ENCODE measurements at places on chromosomes 5 and 9. TPM values are rescaled to one million over a fixed set of nuclear protein-coding genes. Genes with fewer than 3 reads are reported as not detected.

DNA sequence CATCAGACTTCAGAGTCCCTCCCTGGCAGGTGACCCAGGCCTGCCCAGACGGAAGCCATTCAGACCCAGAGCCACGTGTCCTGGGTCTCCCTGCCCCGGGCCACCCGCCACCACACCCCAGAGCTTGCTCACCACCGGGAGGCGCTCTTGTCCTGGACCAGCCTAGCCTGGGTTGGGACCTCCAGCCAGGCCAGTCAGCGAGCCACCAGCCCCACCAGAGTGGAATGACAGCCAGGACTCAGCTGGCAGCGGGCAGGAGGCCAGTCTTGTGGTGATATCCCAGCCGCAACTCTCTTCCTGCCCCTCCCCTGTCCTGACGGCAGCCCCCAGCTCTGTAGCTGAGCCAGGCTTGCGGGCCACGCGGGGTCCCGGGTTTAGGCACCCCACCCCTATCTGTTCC is 1.7 kb upstream of the PTGDS start:
- DNase-seq, result no peak

DNA sequence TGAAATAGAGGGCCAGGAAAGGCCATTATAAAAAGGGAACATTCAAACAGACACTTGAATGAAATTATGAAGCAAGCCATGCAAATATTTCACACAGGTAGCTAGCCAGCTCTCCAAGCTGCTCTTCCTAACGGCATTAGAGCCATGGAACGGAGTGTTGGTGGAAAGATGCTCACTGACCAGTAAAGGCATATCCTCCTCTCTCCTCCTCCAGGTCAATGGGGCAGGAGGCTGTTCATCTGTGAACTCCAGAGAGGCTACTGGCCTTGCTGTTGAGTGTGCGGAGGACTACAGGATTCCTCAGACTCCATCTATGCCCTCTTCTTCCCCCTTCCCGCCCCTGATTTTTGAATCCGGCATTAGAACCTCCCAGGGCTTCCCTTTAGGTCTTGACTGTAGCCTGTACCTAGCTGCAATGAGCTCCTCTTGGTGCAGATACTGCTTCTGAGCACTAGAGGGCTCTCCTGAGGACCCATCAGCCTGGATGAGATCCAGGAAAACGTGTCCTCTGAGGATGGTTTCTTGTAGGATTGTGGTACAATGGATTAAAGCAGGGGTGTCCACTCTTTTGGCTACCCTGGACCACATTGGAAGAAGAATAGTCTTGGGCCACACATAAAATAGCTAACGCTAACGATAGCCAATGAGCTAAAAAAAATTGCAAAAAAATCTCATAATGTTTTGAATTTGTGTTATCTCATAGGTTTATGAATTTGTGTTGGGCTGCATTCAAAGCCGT is 162.2 kb downstream of the SREK1 start:
- DNase-seq, result peak; percentile 79

DNA sequence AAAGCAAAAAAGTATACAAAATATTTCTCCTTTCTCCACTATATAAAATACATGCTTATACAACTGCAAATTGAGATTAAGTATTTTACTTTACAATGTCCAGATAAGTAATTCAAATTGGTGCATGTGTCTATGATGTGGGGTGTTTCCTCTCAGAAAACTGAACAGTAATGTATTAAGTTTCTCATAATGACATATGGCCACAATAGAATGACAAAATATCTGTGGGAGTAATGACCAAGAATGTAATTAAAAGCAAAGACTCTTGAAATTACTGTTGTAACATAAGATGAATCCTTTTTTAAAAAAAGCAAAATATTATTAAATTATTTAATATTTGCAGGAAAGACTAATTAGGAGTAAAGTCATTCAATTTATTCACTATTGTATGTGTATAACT is 155.1 kb downstream of the RFX3 start:
- DNase-seq, result no peak

- DNase-seq, result peak; percentile 54
Observed at GRCh38 chr9:114745108-114745848, 60.6 kb downstream of the TNFSF15 start.

- no peak for DNase-seq
Observed at GRCh38 chr5:173290477-173291131, 37.6 kb downstream of the STC2 start.

GRCh38 chr5:1931604-1932231 is 49.0 kb upstream of the IRX4 start:
- peak; percentile 60 for DNase-seq

ERMP1 gene
- 13.6 TPM for total RNA-seq

MLANA gene
- not detected for total RNA-seq

IL4 gene
- total RNA-seq, result not detected

IFNA21 gene
- total RNA-seq, result not detected

GPR21 gene
- not detected for total RNA-seq

All from MCF 10A (cell line).